ENCODE measurements at places on chromosomes 4 and X. TPM values are rescaled to one million over a fixed set of nuclear protein-coding genes. Genes with fewer than 3 reads are reported as not detected.

GCNA gene
- 5.4 TPM for total RNA-seq

USP26 gene
- not detected for total RNA-seq

SLC10A6 gene
- not detected for total RNA-seq

DNA sequence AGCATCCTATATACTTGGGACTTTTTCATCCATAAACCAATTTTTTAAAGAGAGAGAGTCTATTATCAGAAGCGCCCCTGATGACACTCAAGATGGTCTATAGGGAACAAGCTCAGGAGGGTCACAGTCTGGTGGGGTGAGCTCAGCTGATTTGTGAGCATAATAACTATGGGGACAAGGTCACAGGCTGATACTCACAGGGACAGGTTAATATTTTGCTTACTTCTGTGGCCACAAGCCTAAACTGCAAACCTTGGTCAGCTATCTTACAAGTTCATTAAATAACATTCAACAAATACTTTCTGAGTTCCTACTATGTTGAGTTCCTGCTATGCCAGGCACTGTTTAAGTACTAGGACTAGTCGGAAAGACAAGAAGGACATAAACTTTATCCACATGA, 10.2 kb upstream of the CCDC149 start:
- DNase-seq: no peak

DNA sequence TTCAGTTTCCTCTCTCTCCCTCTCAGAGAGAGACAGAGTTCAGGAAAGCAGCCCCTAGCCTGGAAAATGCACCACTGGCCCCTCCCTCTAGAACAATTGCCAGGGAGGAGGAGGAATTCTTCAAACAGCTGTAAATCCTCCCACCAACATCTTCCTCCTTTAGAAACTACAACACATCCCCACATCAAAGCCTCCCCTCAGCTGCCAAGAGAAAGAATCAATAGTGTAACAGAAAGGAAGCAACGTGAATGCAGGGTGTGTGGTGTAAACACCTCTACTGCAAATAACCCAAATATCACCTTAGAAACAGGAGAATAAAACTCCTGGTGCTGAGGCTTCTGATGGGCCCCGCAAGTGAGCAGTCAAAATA, 249.9 kb upstream of the GATB start:
- DNase-seq: no peak

DNA sequence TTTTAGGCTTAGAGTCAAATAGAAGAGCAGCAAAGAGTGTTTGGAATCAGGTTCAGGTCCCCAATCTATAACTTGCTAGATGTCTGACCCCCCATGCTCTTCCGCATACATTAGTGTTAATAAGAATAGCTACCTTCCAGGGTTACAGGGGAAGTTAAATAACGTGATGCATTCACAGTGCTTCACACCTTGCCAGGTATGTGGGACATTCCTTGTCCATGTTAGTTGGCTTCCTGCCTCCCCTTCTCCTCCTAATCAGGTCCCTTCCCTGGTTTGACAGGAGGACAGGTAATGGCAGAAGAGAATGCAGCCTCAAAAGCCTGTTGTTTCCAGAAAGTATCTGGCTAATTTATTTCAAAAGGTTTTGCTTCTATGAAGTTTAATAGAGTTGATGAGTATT, 248.7 kb downstream of the MID1IP1 start:
- DNase-seq: no peak

GRCh38 chrX:33211356-33212260, at the start of gene DMD:
Gene DMD, minus strand, starts transcription at chrX:33211549. Its CDS starts 237 bp downstream, at chrX:33211312.
- no peak for DNase-seq

- DNase-seq: peak; percentile 63
These were observed 34.2 kb upstream of the C1GALT1C1 start for GRCh38 chrX:120664081-120664480.

- no peak for DNase-seq
These were observed 80.5 kb upstream of the GALNT7 start for GRCh38 chr4:173088144-173088543.

GRCh38 chrX:113048480-113048879, 207.8 kb upstream of the AMOT start:
- no peak for DNase-seq

DNA sequence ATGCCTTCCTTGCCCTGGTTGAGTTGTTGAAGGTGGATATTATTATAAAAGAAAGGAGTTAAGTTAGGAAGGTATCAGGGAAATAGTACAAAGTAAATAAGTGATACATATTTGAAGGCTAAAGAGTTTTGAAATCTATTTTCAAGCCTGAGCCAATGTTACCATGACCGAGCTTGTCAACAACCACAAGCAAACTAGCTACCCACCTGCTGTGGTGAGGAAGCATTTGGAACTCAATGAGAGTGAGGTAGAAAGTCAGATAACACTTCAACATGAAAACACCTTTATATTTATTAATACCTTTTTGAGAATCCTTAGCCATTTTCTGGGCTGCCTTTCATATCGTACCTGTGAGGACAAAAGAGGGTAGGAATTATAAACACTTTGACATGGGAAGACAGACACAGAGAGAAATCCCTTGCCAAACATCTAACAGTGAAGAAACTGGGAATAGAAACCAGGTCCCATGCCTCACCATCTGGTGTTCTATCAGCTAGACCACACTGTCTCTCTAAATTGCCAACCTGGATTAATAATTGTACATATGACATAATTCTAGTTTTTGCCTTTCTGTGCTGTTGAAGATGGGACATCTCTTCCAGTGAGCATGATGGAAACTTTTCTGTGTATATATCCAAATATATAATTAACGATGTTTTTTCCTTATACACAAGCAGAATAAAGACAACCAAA, 606.4 kb upstream of the NR3C2 start:
- peak; percentile 4 for DNase-seq

DNA sequence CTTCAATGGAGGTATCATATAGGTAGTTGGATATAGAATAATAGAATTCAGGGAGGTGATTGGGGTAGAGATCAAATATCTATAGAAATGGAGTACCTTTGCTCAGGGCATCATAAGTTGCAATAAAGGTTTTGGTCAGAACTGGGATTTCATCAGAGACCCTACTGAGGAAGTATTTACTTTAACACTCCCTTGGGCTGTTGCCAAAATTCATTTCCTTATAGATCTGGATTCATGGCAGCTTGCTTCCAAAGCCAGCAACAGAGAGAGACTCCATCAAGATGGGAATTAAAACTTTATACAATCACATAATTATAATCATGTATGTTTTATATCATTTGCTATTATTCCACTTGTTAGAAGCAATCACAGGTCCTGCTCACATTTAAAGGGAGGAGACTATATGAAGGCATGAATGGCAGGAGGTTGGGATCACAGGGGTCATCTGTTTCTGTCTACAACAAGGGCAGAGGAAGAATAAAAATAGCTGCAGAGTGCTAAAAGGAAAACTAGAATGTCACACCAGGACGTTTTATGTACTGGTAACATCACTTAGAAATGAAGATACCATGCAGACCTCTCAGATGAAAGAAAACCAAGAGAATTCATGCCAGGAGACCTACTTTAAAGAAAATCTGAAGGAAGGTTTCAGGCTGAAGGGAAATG, 902.1 kb upstream of the LCORL start:
- no peak for DNase-seq

- DNase-seq: peak; percentile 84
These were observed 18.4 kb downstream of the ZFX start for GRCh38 chrX:24167719-24168472.

GRCh38 chr4:25564836-25565235, 90.8 kb upstream of the SLC34A2 start:
- no peak for DNase-seq

- no peak for DNase-seq
These were observed 14.8 kb downstream of the PJA1 start for GRCh38 chrX:69150281-69150960.
